Effector memory CD4-positive, alpha-beta T cell (primary cell): ENCODE measurements at places on chromosomes 7 and 10.

- no peak for DNase-seq
Observed at GRCh38 chr7:44703921-44704320, 44.7 kb upstream of the ZMIZ2 start.

DNA sequence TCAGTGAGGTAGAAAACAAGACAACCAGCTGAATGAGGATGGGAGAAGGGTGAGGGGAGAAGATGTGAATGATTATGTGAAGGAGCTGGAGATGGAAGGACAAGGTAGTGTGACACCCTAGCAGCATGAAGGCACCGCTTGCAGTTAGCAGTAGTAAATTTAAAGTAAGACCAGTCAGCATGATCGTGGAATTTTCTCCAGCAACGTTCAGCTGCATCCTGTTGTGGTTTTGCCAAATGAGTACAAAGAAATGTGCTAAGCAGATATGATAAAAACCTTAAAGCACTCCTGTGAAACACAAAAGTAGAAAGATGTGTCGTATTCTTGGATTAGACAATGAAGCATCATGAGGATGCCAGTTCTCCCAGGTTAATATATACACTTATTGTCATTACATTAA, 34.1 kb upstream of the IFRD1 start:
- no peak for DNase-seq

DNA sequence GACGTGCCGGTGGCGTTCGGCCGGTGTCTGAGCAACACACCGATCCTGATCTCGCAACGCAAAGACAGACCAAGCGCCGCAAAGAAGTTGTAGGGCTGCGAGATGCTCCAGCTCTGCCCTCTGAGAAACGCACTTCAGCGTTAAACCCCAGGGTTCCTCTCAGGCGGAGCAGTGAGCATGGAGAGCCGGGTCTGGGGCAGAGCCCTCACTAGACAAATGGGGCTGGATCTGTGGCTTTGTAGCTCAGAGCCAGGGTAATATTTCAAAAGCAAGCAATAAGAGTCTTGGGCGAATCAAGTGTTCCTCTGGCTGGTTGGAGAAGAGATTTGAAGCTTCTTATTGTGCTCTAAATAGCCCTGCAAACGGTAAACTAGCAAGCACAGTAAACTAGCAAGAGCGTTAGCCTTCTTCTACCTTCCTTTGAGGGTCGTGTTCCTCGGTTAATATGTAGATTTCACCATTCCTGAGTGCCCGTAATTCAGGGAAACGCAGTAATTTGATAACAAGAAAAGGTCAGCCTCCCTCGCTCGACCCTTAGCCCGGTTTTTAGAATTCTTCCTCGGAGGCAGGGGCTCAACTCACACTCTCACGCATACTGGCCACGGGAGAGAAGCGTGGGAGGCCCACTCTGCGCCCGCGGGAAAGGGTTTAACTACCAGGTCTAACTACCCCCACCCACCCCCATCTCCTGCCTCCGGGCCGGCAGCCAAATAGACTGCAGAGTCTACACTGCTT, 6.7 kb downstream of the SKAP2 start:
- no peak for DNase-seq

- DNase-seq: no peak
Observed at GRCh38 chr10:122232769-122233168, 38.3 kb upstream of the BTBD16 start.

- DNase-seq: peak; percentile 26
Observed at GRCh38 chr7:4683884-4684565, 1.9 kb downstream of the FOXK1 start.

- no peak for DNase-seq
Observed at GRCh38 chr10:5078547-5079180, 15.6 kb upstream of the AKR1C3 start.
